ENCODE measurements at places on chromosomes 6 and 20.

GRCh38 chr20:36572701-36573102 lies 695 bp upstream of the TGIF2 start:
- no peak for DNase-seq

DNA sequence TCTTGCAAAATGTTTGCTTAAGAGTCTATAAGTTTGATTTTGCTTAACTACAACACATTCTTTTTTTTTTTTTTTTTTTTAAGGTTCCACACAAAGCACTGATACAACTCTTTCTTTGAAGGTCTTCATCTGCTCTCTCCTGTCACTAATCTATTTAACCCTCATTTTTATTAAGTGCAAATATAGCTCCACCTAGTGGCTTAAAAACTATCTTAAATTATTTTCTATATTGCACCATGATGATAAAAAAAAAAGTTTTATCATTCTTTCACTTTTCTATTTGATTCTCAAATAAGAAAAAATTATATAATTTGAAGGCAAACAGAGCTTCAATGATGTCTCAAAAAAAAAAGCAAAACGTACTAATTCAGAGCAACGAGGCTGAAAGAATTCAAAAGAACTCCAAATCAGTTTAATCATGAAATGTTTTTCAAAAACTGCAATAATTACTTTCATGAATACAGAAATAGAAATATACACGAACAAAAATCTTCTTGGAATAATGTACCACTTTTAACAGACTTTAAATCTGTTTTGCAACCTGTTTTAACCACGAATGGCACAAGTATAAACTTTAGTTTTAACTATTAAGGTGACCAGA lies 12.8 kb downstream of the ESF1 start:
- peak; percentile 19 for DNase-seq

GRCh38 chr6:38508894-38509293 lies 130.8 kb downstream of the BTBD9 start:
- DNase-seq: no peak

DNA sequence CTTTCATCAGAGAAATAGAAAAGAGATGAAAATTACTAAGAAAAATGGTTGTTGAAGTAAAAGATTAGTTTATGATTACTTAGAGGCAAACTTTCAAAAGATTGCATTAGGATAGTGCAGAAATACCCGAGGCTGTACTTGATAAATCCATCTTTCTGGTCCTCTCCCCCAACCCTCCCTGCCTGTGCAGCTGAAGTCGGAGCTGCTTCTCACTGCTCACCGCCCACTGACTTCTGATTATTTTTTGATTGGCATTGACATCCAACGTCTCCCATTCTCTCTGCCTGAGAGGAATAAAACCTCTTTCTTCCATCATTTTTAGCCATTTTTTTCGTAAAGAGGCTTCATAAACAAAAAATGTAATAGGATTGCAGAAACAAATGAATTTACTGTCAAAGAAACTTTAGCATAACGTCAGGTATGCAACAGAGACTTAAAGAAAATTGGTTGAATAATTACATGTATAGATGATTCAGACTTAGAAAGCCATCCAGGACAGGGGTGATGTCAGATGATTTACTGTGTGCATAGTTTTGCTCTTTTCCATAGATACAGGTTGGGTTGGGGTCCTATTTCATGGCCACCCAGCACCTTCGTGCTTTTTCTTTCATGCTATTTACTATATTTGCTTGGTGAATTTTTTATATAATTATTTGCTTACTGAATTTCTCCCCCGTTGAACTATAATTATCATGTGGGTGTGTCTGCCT lies 53.6 kb upstream of the EDN3 start:
- DNase-seq: no peak

- DNase-seq: peak; percentile 25
These were observed 37.2 kb upstream of the RNF24 start for GRCh38 chr20:4052554-4052953.

DNA sequence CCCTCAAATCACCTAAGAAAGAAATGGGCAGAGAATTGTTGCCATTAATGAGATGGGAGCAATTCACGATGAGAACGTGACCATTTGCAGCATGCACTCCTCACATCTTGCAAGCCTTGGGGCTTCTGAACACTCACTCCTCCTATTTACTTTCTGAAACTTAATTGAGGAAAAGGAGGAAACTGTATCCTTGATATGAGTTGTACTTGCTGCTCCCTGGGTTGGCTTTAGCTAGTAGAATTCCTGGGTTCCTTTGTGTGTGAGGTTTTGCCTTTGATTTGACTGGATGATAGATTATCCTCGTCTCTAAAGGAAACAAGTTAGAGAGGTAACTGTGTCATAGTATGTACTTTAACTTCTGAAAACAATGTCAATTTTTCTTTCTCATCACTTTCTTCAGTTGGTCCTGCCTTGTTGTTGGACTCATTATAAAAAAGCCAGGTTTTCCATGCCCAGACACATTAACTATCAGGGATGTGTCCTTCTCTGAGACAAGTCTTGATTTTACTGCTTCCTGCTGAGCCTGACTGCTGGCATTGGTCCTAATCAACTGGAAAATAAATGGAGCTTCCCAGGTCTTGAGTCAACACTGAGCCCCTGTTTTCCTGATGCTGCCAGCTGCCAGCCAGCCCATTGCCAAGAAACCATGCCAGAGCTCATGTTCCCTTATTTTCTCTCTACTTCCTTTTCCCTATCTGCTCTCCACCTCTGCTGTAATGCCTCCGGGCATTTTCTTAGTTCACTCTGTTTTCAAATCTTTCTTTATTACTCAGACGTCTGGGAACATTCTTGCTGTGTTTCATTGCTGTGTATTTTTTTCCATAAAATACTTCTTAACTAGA lies 6.0 kb upstream of the MRAP2 start:
- DNase-seq: no peak

GRCh38 chr20:50062006-50062838 lies 50.7 kb downstream of the UBE2V1 start:
- DNase-seq: no peak

DNA sequence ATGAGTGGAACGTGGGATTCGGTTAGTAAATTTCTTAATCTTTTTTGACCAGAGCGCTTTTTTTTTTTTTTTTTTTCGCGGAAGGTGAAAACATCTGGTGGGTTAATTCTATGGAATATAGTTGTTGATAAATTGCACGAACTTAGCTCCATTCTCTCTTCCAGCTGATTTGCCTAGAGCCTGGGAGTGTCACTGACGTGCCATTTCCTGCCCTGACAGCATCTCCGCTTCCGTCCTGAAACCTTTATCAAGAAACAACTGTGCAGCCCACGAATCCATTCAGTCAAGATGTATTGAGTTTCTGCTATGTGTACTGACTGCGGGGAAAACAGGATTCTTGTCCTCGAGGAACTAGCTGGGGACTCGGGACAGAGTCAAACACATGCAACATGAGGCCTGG lies 59.5 kb upstream of the TGM3 start:
- DNase-seq: peak; percentile 24

DNA sequence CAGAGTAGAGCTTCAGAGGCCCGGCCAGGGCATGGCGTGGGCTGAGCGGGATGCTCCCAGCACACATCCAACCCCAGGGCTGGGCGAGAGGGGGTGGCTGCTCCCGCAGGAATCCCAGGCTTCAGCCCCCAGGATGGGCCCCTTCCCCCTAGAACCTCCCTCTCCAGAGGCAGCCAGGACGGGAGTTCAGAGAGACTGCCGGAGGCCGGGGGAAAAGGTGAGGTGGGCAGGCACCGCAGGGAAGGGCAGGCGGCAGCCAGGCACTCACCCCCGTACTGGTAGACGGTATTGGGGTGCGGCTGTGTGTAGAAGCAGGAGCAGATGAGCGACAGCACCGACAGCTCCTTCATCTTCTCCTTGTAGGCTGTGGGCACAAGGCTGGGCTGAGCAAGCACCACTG lies 9.3 kb downstream of the STMN3 start:
- DNase-seq: no peak

GRCh38 chr20:50632236-50632635 lies 59.1 kb downstream of the RIPOR3 start:
- no peak for DNase-seq

GRCh38 chr6:112005013-112005371 lies 48.9 kb upstream of the CCN6 start:
- DNase-seq: no peak

DNA sequence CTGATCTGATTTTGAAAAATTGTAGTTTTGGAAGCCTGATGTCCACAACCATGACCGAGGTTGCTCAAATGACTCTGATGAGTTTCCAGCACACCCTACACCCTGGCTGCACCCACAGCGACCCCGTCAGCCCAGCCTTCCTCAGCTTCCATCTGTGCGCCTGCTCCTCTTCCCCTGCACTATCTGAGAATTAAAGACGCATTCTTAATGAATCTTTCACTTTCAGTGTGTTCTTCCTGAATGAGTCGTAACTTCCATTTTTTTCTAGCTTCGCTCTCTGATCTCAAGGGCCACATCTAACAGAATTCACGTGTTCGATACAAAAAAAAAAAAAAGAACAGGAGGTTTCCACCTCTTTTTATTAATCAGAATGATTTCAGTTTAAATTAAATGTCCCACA lies 21.3 kb upstream of the RREB1 start:
- no peak for DNase-seq

DNA sequence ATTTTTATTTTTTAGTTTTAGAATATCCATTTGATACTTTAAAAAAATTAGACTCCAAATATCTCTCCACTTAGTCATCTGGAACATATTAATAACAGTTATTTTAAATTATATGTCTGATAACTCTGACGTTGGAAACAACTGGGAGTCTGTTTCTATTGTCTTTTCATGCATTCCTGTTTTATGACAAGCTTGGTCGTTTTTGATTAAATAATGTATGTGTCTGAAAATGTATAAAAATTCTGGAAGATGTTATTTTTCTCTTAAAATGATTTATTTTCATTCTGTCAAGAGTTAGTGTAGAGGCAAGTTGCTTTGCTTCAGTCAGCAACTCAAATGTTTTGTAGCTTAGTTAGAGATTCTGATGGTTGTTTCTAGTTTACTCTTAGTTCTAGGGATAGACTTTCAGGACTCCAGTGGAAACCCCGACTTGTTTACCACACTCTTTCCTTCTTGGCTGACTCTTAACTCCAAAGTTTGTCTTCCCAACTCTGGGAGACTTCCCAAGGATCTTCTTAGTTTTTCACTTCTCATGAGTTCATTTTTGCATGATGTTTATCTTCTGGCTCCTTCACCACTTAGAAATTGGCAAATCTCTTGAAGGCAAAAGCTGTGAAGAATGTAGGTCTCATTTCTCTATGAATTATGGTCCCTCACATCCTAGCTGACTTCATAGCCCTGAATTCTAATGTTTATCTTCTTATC lies 190.9 kb downstream of the LAMA2 start:
- no peak for DNase-seq

DNA sequence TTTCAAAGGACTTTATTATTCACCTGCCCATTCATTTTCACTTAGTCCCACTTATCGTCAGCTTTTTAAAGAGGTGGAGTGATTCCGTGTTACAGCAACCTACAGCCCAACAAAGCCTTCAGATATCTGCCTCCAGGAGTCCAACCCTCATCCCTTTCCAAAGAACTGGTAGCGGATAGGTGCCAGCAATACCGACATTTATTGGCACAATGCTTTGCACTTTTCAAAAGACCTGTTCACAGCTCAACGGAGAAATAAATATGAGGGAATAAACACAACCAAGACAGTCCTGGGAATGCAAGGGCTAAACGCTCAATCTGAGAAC lies 819 bp upstream of the MTRF1L start:
- DNase-seq: no peak

DNA sequence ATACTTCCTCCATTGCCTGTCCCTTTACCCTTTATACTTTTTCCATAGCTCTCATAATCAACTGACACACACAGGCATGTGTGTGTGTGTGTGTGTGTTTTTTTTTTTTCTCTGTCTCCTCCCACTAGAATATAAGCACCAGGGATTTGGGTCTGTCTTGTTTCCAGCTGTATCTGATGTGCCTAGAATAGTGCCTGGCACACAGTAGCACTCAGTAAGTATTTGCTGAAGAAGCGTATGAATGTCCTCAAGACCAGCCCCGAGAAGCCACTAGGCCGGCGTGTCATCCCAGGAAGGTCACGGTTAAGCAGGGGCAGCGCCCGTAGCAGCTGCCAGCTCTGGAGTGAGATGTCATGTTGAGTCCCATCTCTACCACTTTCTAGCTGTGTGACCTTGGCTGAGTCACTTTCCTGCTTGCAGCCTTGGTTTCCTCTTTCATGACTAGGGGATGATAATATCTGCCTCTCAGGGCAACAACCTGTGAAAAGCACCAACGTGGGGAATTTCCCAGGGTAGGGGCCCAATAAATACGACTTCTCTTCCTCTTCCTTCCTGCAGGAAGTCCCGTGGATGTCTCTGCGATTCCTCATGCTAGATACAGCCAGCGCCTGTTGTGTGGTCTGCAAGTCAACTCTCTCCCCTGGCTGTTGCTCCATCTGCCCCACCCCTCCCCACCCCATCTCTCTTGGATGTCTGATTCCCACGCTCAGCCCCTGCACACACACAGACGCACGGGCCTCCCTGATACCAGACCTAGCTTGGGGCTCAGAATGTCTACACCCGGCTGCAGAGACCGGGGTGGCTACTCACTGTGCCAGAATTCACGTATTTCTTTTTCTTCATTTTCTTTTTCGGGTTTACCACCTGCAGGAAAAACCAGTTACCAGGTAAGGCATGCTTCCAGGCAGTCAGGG lies 58.1 kb downstream of the RAB44 start:
- DNase-seq: no peak

- no peak for DNase-seq
These were observed 118.4 kb upstream of the CST7 start for GRCh38 chr20:24830649-24831048.

- DNase-seq: no peak
These were observed 24.0 kb downstream of the JAG1 start for GRCh38 chr20:10649797-10650160.

DNA sequence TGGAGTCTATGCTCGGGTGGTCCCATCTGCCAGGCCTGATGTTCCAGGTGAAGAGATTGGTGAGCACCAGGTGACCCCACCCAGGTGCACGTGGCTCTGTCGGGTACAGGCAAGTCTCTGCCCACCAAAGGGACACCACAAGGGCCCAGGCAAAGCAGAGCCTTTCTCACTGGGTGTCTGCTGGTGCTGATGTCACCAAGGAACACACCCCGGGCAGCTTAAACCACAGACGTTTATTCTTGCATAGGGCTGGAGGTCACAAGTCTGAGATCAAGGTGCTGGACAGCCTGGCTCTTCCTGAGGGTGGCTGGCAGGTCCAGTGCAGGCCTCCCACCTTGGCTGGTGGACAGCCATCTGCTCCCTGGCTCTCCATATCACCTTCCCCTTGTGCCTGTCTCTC lies 100.7 kb upstream of the CD93 start:
- DNase-seq: no peak

- DNase-seq: peak; percentile 84
These were observed at the start of gene POM121L2 for GRCh38 chr6:27312146-27312949. Gene POM121L2 (minus strand): TSS chr6:27312273. CDS start chr6:27312170, 103 bp downstream.
